ENCODE measurements at places on chromosomes 12 and 14.

- no peak for DNase-seq
Measured at GRCh38 chr12:124208489-124208888, 86.4 kb upstream of the RFLNA start.

DNA sequence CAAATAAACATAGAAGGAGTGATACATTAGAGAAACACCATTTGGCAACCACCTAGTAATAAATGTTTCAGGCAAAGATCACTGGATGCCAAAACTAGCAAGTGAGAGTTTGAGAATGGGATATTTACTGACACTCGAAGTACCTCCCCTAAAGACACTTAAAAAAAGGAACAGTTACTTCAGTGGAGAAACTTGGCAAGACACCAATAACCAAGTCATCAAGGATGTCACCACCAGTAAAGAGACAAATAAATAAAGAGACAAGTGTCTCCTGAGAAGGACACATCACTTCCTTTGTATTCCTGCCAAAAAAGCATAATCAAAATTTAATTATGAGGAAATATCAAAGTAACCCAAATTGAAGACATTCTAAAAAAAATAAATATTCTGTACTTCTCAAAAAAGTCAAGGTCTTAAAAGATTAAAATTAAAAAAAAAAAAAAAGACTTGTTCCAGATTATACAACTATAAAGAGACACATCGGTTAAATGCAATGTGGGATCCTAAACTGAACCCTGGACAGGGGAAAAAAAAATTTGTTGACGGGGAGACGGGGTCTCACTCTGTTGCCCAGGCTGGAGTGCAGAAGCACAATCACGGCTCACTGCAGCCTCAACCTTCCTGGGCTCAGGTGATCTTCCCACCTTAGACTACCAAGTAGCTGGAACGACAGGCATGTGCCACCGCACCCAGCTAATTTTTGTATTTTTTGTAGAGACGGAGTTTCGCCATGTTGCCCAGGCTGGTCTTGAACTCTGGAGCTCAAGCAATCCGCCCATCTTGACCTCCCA, 26.4 kb downstream of the TM7SF3 start:
- no peak for DNase-seq

- no peak for DNase-seq
Measured at GRCh38 chr12:91984556-91984955, 161.1 kb downstream of the BTG1 start.

DNA sequence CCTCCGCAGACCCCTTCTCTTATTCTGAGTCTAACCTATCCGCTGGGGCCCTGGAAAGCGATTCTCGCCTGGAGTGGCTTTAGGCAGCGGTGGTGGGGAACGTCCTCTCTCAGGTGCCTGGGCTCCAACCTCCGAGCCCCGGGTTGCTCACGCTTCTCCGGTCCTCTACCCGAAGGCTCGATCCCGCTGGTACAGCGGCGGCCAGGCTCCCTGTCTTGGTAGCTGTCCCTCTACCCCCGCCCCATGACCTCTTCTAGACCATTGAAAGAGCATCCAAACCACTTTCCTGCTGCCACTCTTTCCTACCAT, 505 bp upstream of the HEBP1 start:
- DNase-seq = no peak

- no peak for DNase-seq
Measured at GRCh38 chr14:105419195-105420091, at the start of gene MTA1. Gene MTA1 (plus strand): TSS chr14:105419827. CDS start chr14:105420036, 209 bp downstream.

GRCh38 chr12:127271776-127272175, 995.2 kb upstream of the TMEM132C start:
- DNase-seq = no peak

- DNase-seq = no peak
Measured at GRCh38 chr12:132477017-132477702, 12.8 kb upstream of the FBRSL1 start.

GRCh38 chr12:52087961-52088820, 8.7 kb downstream of the SMIM41 start:
- no peak for DNase-seq

DNA sequence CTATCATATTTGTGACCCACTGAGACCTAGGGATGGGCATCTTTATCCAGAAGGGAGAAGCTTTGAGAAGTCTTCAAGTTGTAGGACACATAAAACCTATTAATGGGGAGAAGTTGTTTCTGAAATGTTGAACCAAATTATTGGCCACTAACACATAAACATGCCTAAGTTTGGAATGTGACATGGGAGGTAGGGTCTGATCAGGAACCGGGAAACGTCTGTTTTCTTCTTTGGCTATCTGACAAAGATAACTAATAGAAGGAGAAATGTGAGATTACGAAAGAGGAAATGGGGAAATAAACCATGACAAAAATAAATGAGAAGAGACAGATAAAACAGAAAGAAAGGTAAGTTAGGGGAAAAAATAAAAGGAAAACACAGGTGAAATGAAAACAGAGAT, 425.2 kb downstream of the EGLN3 start:
- no peak for DNase-seq

DNA sequence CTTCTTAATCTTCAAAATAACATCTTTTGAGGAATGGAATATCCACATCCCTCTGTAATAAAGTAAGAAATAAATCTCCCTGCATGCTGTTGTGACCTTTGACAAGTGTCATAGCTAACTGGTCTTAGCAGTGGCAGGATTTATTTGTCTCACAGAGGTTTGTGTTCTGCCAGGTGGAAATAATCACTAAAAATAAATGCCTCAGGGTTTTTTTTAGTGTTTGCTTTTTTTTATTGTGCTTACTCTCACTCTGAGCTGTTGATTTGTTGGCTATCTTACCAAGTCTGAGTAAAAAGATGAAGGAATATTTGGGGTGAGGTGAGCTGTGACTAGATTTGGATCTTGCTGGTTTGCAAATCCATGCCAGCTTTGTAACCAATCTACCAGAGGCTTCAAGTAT, 285.4 kb downstream of the ALG10B start:
- no peak for DNase-seq

GRCh38 chr12:25332143-25332542, 81.4 kb upstream of the KRAS start:
- DNase-seq = no peak

- no peak for DNase-seq
Measured at GRCh38 chr14:54503486-54503885, 6.2 kb upstream of the CGRRF1 start.

- no peak for DNase-seq
Measured at GRCh38 chr12:4743046-4743445, 22.8 kb downstream of the GALNT8 start.

- no peak for DNase-seq
Measured at GRCh38 chr12:110725267-110725666, 17.4 kb downstream of the PPP1CC start.

DNA sequence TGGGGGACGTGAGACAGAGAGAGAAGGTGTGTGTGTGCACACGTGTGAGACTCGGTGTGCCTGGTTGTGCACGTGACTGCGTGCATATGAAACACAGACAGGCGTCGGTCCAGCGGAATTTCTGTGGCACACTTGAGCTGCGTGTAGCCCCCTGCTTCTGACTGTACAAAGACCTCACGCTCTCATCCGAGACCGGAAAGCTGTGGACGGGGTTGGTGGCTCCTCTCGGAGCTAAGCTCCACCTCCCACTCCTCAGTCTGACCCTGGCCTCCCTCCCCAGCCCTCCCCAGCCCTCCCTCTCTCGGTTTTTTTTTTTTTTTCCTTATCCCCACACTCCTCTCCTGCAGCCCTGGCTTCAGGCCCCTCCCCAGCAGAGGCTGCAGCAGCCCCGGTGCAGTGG, 8.3 kb upstream of the C14orf180 start:
- no peak for DNase-seq
